Muscle of back (tissue), 13 donors: ENCODE measurements at places on chromosomes 12 and 14. TPM values are rescaled to one million over a fixed set of nuclear protein-coding genes. Genes with fewer than 3 reads are reported as not detected.

- DNase-seq = peak; percentile 71
Observed at GRCh38 chr12:49827401-49828099, 663 bp downstream of the NCKAP5L start.

- no peak for DNase-seq
Observed at GRCh38 chr12:56988207-56988739, 18.1 kb downstream of the ZBTB39 start.

DNA sequence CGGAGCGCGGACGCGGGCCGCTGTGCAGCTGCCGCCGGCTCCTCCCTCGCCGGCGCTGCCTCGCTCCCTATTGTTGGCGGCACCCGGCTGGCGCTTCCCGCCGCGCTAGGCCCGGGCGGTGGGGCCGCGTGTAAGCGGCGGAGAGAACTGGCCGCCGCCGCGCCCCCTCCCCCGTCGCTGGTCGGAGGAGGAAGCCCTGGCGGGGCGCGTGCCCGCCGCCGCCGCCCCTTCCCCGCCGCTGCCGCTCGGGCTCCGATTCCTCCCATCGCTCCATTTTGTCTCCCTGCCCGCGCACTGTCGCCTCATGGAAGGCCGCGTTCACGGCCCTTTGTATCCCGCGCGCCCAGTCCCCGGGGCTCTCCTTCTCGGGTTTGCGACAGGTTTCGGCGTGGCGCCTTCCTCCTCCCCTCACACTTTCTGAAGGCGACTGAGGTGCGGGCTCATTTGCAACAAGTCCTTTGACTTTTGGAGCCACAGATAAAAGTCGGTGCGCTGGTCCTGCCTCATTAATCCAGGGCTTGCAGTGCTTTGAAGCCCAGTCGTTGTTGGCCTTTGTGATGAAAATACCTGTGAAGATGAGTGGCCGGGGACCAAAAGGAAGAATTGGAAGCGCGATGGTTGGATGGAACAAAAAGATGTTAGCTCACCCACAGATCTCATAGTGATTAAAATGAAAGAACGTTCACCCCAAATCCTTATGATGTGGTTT is 707 bp downstream of the CPSF6 start:
- peak; percentile 53 for DNase-seq

- DNase-seq = peak; percentile 10
Observed at GRCh38 chr12:64273527-64274403, 51.7 kb upstream of the KICS2 start.

DNA sequence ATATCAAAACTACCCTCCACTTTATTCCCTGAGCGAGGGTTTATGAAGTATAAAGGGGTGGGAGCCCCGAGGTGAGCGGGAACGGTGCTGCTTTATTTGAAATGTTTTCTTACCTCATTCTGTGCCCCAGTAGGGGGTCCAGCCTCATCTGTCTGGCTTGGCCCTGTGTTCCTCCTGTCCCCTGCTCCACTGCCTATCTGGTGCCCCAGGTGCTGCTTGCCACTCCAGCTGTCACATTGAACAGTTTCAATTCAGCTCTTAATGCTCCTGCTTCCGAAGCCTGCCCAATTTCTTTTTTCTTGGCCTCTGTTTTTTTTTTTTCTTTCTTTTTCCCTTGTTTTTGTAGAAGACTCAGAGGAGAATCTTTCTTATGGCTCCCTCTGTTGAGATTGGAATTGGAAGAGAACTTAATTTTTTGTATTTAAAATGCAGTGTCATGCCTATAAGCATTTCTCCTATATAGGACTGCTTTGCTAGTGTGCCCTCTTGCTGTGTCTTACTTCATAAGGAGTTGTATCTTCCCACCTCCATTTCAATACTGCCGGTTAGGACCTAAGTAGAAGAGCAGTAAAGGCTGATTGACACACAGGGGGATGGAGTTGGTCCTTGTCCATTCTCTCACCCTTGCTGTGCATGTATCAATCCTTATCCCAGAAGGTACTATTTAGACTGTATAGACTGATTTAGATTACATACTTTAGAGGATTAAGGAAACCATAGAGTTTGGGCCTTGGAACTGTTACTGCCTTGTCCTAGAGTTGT is 2.3 kb downstream of the ATXN7L3B start:
- DNase-seq = no peak

GRCh38 chr14:63468294-63468693 is 74.9 kb downstream of the PPP2R5E start:
- no peak for DNase-seq

- no peak for DNase-seq
Observed at GRCh38 chr12:117830471-117830870, 138.3 kb downstream of the KSR2 start.

DNA sequence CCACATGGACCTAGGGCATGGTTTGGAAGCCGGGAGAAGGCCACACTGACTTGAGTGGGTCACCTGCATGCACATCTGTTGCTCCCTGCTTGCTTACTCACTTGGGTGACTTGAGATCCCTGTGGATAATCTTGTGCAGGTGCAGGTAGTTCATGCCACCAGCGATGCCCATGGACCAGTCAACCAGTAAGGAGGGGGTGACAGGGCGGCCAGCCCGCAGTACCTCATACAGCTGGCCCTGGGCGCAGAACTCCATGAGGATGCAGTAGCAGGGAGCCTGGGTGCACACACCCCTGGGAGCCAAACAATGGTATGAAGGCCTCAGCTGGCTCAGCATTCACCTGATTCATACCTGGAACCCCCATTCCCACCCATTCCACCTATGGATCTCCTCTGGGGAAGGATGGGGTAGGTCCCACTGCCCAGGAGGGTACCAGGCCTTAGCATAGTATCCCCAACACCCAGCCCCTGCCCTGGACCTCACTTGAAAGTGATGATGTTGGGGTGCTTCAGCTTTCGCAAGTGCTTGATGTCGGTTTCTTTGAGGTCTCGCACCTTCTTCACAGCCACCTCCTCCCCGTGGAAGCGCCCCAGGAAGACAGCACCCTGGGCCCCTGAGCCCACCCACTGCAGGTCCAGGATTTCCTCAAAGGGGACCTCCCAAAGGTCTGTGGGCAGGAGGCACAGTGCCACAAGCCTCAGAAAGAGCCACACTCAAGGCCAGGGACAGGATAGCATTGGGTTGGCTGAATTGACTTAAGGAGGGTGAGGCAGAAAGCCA is 13.1 kb downstream of the MAP3K12 start:
- DNase-seq = no peak

DNA sequence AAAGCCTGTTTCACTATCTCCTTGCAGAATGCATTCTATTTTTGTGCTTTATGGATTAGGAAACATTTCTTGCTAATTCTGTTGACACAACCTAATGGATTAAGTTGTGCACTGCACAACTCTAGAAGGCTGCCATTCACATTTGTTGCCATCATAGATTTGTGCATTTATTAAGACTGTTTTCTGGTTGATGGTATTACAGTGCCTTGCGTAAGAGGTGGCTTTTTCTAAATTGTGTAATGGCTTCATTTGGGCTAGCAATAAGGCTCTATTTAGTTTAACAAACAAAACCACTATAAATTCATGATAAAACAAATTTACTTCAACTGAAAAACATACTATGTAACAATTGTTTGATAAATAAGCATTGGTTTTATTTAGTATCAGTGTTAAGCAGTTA is 175.9 kb downstream of the TRHDE start:
- no peak for DNase-seq

- DNase-seq = no peak
Observed at GRCh38 chr12:105335856-105336255, 5.4 kb downstream of the C12orf75 start.

DNA sequence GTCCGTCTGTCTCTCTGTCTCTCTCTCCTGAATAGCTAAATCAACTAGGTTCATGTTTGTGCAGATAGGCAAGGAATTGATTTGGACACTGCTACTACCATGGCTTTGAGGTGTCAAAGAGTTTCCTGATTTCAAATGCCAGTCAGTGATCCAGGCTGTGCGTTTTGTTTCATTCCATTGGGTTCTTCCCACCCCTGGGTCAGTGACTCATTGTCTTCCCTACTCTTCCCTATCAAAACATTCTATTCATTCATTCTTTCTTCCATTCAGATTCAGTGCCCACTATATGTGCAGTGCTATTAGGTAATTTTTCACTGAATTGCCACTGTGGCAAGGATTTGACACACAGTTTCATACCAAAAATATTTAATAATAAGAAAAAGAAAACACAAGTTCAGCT is 50.4 kb downstream of the RPH3A start:
- no peak for DNase-seq

DNA sequence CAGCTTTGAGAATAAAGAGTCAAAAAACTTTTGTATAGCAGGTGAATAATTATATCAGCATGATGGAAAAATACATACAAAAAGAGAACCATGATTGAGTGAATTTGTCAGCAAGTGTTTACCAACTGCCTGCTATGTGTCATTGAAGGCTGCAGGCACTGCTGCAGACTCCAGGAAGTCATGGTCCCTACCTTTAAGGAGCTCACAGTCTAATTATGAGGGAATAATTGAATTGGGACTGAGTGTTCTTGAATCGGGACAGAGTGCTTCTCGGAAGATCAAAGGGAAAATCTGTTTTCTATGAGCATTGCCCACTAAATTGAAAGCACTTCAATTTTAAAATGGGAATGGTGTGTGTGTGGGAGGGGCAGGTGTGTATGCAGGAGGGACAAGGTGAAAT is 9.5 kb downstream of the OR10AD1 start:
- DNase-seq = no peak

DNA sequence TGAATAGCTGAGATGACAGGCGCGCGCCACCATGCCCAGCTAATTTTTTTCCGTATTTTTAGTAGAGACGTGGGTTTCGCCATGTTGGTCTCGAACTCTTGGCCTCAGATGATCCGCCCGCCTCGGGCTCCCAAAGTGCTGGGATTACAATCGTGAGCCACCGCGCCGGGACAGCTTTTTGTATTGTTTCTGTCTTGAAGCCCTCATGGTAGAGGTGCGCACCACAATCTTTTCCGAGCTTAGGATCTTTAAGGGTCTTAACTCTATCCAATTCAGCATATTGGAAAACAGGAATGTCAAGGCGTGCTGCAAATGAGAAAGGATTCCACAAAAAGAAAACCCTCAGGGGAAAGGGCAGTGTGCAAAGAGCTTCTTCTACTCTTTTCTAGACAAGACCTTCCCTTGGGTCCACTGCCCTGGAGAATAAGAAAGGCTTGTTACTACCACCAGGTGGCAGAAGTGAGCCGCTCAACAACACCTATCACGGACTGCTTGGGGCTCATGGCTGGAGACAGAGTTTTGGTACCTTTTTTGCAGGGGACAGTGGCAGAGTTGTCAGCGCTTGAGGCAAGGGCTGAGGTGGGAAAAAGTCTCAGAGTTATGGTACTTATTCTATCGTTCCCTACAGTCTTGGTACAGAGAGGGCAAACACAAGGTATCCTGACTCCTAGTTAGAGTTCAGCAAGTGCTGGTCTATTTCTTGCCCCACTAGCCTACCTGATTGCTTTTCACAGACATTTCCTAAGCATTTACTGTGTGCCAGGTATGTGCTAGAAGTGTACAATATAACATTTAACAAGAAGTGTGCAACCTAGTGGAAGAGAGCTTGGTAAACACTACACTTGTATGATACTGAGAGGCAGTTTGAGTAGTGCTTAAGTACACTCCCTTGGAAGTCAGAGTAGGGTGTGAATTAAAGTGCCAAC is 16.4 kb upstream of the SP7 start:
- peak; percentile 89 for DNase-seq

- DNase-seq = no peak
Observed at GRCh38 chr12:16074894-16075293, 163.8 kb downstream of the DERA start.

DNA sequence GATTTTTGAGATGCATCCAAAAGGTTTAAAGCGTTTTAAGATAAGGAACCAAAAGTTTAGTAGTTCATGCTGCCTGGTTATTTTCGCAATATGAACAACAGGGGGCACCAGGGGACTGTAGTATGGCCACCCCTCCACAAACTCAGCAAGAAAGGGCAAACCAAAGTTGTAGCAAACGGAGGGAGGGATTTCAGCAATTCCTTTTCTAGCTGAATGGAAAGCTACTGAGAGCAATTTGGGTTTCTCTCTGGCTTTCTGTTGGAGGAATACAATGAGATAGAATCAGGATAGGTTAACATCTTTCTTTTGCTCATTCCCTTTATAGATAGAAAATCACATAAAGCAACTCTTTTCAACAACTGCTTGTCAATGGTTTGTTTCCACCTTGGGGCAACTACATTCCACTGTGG is 62.5 kb downstream of the DRAM1 start:
- DNase-seq = peak; percentile 70

DNA sequence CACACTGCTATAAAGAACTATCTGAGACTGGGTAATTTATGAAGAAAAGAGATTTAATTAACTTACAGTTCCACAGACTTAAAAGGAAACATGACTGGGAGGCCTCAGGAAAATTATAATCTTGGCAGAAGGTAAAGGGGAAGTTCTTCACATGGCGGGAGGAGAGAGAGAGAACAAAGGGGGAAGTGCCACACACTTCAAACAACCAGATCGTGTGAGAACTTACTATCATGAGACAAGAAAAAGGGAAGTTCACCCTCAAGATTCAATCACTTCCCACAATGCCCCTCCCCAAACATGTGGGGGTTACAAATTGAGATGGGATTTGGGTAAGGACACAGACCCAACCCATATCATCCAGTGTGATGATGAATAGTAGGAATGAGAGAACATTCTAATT is 366.5 kb downstream of the LRFN5 start:
- DNase-seq = no peak

GRCh38 chr12:120537856-120538220 is 3.7 kb downstream of the RNF10 start:
- DNase-seq = no peak

DNA sequence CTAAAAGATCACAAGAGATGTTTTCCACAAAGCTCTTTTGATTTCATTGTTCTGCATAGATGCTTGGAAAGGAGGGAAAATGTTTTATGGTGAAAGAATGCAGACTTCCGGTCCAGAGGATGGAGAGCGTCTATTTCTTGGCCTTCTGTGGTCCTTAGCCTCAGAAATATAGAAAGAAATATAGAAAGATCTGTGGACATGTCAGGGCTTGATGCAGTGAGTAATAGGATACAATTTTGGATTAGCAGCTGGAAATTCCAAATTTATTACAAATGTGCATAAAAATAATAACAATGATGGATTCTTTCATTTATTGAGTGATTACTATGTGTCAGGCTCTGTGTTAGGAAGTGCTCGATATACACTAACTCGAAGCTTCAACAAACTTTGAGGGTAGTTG is 20.2 kb downstream of the AKAP6 start:
- no peak for DNase-seq

- no peak for DNase-seq
Observed at GRCh38 chr12:12749433-12749832, 32.3 kb downstream of the CDKN1B start.

- no peak for DNase-seq
Observed at GRCh38 chr14:60654334-60654821, 5.1 kb upstream of the SIX1 start.

The NGB gene
- polyA plus RNA-seq = not detected

The C12orf42 gene
- 2.2 TPM for polyA plus RNA-seq

The FGF23 gene
- 0.10 TPM for polyA plus RNA-seq

The BCAT1 gene
- 54.9 TPM for polyA plus RNA-seq

The GARIN6 gene
- polyA plus RNA-seq = not detected

The HCAR1 gene
- polyA plus RNA-seq = 0.19 TPM

The SERPINA10 gene
- not detected for polyA plus RNA-seq

The GALNT8 gene
- 4.1 TPM for polyA plus RNA-seq

The MYH7 gene
- polyA plus RNA-seq = 452 TPM

The HOXC4 gene
- 22.7 TPM for polyA plus RNA-seq
